Central memory CD4-positive, alpha-beta T cell (primary cell): ENCODE measurements at places on chromosomes 7 and 10.

GRCh38 chr10:129174232-129175014 lies 292.6 kb upstream of the MGMT start:
- no peak for DNase-seq

DNA sequence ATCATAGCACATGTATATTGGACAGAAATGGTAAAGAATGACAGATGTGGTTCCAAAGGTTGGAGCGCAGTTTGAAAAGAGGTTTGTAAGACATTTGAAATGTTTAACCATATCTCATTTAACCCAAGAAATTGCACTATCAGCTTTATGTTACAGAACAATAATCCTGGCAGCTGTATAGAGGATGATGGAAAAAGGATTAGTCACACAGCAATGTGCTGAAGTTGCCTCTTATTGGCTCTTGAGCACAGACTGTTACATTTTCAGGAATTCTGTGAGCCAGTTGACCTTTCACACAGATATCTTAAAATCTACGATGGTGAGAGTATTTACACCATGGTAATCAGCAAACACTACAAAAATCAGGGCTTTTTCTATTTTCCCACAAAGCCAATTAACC lies 3.9 kb downstream of the COG5 start:
- no peak for DNase-seq

GRCh38 chr10:75508239-75508813 lies 76.9 kb downstream of the LRMDA start:
- DNase-seq, result no peak

DNA sequence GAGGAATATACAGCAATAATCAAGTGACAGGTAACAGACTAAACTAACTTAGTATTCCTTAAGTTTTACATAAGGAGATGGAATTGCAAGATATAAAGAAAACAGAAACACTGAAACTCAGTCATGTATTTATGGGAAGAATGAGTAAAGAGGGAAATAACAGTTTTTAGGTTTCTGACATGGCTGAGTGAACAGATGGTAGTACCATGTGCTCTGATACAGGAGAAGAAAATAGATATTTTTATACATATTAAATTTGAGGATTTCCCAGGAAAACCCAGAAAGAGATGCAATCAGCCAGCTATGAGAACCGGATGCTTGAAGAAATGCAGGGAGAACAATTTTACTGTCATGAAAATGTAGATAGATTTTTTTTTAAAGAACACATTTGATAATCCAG lies 669.5 kb upstream of the GRM3 start:
- DNase-seq, result no peak

DNA sequence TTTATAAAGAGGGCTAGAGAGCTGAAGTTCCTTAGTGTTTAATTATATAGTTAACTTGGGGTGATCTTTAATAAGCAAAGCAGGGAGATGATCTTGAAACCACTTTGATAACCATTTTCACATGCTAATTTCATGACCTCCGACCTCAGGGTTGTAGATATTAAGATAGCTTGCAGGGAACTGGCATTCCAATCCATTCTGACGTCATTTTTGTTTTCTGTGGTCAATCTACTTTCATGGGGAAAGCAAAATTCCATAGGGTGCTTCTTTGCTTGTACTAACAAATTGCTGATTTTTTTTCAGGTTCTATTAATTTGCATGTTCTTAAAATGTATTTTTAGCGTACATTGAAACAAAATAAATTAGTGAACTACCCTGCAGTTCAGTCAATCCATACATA lies 139.3 kb downstream of the CDCA7L start:
- no peak for DNase-seq

- no peak for DNase-seq
Measured at GRCh38 chr7:93632371-93632770, 57.8 kb upstream of the CALCR start.

DNA sequence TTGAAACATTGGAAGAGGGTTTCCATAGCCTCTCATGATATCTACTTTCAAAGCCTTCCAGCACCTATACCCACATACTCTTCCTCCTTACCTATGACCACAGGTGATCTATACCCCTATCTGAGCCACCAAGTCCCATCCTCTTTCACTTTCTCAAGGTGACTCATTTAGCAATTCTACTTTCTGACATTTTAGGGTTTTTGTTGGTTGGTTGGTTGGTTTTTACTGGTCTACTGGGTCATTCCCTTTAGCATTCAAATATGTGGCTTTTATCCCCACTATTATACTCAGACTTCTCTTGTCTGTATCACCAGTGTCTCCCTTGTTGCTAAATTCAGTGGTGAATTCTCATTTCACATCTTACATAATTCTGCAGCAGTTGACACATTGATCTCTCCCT lies 130.4 kb upstream of the STEAP4 start:
- no peak for DNase-seq

- DNase-seq, result peak; percentile 10
Measured at GRCh38 chr7:114825423-114825951, 96.4 kb upstream of the MDFIC start.

DNA sequence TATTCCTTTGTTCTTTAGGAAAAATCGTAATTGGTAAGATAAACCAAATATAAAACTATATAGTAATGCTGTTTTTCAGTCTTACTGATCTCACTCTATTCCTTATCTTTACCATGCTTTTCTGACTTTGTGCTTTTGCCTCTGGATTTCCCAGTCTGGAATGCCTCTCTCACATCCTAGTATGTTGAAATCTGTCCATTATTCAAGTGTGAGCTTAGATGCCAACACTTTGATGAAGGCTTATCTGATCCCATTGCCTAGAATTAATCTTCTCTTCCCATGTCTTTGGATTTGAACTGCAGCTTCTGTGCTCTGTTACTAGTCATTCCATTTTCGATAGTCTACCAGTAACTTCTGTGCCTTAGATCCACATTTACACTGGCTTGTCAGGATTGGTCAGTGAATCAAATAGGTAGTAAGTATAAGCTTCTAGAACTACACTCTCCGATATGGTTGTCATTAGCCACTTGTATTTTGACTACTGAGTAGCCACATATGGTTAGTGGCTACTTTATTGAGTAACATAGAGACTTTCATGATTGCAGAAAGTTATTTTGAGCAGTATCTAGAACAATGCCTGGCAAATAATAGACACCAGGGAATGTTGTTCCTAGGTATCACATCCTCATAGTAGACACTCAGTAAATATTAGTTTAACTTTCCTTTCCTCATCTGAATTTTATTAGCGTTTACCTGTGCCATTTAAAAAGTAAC lies 92.9 kb downstream of the BMPR1A start:
- DNase-seq, result no peak

DNA sequence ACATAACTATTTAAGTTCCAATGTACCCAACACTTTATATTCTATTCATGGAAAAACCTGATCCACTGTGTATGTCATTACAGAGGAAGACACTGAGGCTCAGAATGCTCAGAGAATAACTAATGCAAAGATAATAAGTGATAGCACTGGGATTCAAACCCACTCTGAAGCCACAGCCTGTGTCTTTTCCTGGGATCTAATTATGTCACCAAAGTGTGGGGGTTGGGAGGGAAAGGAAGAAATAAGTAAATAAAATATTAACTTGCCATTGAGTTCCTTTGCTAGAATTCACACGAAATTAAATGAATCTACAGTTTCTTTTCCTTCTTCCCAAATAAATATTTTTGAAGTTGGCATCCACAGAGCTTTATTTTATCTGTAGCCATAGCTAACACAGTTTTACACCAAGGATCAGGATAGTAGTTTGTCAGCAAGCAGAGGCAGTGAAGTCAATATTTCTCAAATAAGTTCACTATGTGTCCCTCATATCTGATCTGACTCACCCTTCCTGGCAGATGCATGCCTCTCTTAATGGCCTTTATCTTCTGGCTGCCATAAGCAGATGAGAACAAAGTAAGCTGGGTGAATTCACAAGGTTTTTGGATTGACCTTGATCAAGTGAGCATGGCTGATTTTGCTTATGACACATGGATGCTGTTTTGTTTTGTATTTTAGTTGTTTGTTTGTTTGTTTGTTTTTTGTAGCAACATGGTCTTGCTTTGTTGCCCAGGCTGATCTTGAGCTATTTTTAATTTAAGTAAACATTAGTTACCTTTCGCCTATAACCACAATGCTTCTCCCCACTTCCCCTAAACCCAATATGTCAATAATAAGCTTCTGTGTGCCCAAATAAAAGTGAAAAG lies 6.3 kb downstream of the RAPGEF5 start:
- DNase-seq, result no peak

- DNase-seq, result no peak
Measured at GRCh38 chr10:124142006-124142739, 48.8 kb upstream of the CHST15 start.
